Fibroblast of the aortic adventitia (primary cell): ENCODE measurements at places on chromosomes 1 and 21.

DNA sequence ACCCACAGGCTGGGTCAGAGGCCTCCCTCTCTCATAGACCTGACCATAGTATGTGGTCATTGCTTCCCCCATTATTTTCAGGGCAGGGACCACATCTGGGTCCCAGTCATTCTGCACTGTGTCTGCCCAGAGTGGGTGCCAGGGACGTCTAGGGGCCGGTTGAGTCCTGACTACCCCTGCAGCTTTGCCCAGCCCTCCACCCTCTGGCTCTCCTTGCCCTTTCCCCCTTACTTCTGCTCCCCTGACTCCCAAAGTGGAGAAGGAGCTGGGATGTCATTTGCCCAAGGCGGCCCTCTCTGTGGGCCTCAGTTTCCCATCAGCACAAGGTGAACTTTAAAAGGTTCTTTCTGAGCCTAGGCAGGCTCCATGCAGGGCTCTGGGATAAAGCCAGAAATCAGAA is 4.3 kb upstream of the TTC22 start:
- no peak for DNase-seq

- DNase-seq, result no peak
Observed at GRCh38 chr1:145708063-145708462, 895 bp upstream of the PDZK1 start.

- no peak for DNase-seq
Observed at GRCh38 chr1:62281922-62282555, 37.2 kb downstream of the KANK4 start.

DNA sequence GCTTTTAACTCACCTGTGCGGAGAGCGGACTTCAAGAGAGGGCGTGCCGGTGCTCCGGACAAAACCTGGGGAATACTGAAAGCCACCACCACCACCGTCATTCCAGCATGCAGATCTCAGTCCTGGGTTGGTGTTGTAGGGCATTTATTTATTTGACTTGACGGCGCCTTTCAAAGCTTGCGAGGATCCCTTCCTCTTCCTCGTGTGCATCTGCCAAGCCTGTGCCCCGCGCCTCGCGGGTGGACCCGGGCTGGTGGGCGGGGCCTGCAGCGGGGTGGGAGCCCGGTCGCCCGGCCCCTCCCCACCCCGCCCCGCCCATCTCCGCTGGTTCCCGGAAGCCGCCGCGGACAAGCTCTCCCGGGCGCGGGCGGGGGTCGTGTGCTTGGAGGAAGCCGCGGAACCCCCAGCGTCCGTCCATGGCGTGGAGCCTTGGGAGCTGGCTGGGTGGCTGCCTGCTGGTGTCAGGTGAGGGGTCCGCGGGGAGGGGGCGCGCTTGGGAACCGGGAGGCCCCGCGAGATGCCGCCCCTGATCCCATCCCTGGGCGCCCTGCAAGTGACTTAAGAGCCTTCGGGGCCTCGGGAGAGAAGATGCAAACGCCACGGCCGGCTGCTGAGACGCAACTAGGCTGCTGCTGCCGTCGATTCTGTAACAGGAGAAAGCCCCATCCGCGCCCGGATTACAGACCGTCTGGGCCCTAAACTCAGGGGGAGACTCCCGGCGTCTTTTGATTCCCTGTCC is at the start of gene IL10RB:
Gene IL10RB, plus strand, starts transcription at position 318 of the 739 bp plus-strand sequence. Its CDS starts 99 bp downstream, at position 417.
- DNase-seq, result peak; percentile 45

DNA sequence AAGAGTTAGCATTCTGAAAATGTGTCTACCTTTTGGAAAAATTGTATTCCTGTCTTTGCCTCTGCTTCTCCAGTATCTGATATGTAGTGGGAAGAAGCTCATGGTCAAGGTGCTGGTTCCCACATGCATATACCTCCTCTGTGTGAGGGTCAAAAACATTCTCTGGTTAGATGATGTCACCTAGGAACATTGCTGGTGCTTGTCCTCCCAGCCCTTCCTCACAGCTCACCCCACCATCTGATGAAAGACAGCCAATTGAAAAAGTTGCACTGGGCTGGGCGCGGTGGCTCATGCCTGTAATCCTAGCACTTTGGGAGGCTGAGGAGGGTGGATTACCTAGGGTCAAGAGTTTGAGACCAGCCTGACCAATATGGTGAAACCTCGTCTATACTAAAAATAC is 154.4 kb downstream of the NR5A2 start:
- no peak for DNase-seq

DNA sequence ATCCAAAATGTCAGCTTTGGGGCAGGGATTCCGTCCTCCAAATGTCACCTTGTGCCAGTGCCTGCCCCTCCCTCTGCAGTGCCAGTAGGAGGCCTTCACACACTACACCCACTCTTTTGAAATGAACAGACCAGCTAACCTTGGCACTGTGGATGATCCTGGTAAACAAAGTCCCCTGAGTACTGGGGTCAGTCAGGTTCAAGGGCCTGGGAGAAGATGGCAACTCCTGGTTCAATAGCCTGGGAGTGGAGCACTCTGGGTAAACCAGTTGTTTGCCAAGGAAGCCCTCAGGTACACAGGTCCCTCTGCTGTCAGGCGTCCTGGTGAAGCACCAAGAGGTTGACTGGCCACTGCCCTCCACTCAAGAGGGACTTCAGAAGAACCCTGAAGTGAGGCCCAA is 30.4 kb downstream of the RIPK4 start:
- no peak for DNase-seq

GRCh38 chr1:242004751-242005495 is 6.0 kb upstream of the MAP1LC3C start:
- DNase-seq, result peak; percentile 61

GRCh38 chr1:98104289-98104688 is 183.5 kb upstream of the DPYD start:
- peak; percentile 94 for DNase-seq

GRCh38 chr1:117754061-117754969 is 148.5 kb downstream of the TENT5C start:
- DNase-seq, result peak; percentile 77

GRCh38 chr21:45542242-45542666 is at the start of gene SLC19A1:
Gene SLC19A1, minus strand, starts transcription at chr21:45542440. Its CDS starts 4,481 bp downstream, at chr21:45537959.
- DNase-seq, result peak; percentile 46

- DNase-seq, result no peak
Observed at GRCh38 chr1:48823168-48823567, 46.5 kb upstream of the BEND5 start.

- no peak for DNase-seq
Observed at GRCh38 chr21:34941162-34941561, 107.9 kb downstream of the RUNX1 start.

DNA sequence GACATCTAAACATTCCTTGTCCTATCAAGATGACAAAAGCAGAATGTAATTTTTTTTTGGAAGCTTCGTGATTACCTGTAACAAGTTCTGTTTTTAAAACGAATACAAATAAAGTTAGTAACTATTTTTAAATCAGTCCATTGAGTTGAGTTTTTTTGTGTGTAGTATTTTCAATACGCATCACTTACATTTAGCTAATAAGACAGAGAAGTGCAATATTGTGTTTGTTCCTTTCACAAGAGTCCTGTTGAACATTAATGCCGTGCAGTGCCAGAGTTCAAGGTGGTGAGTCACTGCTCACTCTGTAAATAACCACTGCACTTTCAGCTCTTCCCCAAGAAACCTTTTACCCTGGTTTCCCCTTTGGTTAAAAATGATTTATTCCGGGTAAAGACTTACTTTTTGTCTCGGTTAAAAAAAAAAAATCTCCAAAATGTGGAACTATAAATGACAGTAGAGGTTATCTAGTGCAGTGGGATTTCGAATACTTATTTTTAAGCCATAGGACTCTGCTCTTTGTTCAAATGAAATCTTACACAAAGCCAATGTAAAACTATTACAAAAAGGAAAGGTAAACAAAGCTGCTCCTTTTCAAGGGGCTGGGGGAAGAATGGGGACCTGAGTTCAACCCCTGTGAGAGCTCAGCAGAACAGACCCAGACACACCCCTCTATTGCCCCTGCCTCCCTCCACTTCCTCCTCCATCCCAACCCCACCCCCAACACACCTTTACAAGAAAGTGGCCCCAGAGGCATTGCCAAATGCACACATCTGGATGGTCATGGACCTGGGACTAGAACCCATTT is 14.8 kb upstream of the NCMAP start:
- DNase-seq, result peak; percentile 61

DNA sequence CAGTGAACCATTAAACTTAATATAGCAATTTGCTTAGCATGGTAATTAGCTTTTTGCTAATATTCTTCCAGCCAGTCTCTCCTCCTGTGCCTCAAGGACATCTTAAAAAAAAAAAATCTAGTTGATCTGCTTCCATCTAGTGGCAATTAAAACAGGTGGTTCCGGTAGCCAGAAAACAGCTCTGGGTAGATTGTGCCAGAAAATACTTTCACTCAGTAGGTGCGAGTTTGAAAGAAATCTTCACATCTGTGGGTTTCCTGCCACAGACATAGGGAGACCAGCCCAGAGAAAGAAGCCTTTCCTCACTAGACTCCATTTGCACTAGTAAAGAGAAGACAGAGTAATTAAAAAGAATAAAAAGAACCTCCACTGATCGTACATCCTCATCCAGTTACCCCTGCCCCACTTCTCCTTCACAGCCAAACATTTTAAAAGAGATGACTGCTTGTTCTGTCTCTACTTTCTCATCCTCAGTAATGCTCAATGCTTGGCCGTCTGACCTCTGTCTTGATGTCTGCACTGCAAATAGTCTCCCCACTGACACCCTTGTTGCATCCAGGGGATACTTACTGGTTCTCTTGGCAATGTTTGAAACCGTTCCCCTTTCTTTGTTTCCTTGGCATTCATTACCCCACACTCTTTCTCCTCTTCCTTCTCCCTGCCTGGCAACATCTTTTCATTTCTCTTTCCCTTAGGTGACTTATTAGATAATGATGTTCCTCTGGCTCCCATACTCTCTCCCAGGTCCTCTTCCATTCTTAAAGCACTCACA is 16.9 kb downstream of the SELL start:
- no peak for DNase-seq
